ENCODE measurements at places on chromosomes 6 and 20.
A peak's percentile ranks its signal among the peaks of the same experiment; 100 is the strongest.

DNA sequence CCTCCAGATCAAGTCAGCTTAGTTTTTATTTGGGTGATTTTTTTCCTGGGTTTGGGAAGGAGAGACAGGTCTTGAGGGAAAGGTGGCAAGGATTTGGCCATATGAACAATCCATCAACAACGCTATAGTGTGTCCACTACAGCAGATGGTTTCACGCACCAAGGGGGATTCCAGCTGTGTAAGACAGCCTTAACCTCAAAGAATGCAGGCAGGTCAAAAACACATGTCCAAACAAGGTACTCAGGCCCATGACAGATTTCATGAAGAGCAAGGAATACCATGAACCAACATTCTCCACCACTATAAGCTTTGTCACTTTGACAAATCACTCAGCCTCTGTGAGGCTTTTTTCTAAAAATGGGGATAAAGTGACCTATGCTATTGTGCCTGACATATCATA, 2.0 kb downstream of the AIF1 start:
- no peak for DNase-seq

- DNase-seq, result peak; percentile 73
Observed at GRCh38 chr6:169789944-169790927, 38.8 kb downstream of the ERMARD start.

DNA sequence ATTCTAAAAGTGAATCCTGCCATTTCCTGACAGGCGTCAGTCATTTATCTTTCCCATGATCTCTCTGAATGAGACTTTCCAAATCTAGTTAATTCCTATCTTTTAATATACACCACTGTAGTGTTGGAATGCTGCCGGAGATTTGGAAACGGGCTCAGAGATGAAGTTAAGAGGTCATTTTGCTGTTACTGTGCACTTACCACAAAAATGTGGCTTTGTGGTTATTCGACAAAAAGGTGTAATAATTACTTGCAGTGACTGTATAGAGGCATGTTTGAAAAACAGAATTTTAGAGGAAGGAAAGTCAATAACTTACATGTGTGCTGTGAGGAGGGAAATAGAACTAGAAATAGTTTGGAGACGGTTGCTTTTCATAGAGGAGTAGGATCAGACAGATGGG, 460.2 kb upstream of the BTBD3 start:
- no peak for DNase-seq

- DNase-seq, result no peak
Observed at GRCh38 chr6:130655586-130655985, 171.6 kb upstream of the SMLR1 start.

GRCh38 chr6:167407239-167408064, 82.6 kb downstream of the TTLL2 start:
- DNase-seq, result no peak

GRCh38 chr20:37531856-37532255, 4.2 kb upstream of the BLCAP start:
- DNase-seq, result no peak

- no peak for DNase-seq
Observed at GRCh38 chr6:38738261-38738660, 23.1 kb downstream of the DNAH8 start.

DNA sequence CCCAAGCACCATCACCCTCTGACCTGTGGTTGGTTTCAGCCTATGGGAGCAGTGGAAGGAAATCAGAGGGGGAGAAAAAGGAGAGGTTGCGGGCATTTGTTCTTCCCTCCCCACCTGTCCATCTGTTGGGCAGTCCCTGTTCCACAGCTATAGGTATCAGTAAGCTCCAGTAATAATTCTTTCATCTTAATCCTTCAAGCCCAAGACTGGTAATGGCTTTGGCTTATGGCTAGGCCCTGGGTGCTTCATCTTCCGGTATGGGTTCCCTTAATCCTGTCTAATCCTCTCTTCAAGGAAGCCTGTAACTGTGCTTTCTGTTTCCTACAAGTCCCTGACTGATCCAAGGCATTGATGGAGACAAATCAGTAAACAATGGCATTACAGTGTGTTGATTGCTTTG, 42.2 kb upstream of the STK35 start:
- DNase-seq, result no peak

GRCh38 chr20:50559856-50560638, 49.9 kb downstream of the PTPN1 start:
- DNase-seq, result no peak

DNA sequence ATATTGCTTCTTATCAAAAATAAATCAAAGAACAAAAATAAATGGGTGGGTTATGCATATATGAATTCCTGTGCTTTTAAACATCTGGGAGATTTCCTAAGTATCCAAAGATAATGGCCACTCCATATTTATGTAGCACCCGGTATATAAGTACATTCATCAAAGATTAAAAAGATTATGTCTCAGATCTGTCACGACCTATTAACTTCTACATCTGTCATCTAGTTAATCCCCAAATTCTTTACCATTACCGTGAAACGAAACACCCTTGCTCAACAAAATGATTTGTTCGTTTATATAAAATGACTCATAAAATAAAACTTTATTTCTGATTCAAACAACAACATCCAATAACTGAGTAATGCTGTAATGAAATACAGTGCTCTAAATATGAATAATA, 64.8 kb upstream of the FOXQ1 start:
- no peak for DNase-seq

DNA sequence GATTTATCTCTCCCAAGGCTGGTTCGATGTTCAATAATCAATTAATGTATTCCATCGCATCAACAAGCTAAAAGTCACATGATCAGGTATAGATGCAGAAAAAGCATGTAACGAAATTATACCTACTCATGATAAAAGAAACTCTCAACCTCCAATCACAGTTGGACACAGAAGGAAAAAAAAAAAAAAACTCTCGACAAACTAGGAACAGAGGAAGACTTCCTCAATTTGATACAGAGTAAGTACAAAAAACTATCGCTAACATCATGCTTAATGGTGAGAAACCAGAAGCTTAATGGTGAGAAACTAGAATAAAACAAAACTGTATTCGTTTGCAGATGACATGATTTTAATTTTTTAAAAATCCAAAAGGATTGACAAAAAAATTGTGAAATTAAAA, 62.0 kb upstream of the SMIM29 start:
- no peak for DNase-seq

- no peak for DNase-seq
Observed at GRCh38 chr6:121816361-121816760, 380.9 kb downstream of the GJA1 start.

- DNase-seq, result peak; percentile 59
Observed at GRCh38 chr6:170271771-170272314, 19.0 kb downstream of the DLL1 start.

DNA sequence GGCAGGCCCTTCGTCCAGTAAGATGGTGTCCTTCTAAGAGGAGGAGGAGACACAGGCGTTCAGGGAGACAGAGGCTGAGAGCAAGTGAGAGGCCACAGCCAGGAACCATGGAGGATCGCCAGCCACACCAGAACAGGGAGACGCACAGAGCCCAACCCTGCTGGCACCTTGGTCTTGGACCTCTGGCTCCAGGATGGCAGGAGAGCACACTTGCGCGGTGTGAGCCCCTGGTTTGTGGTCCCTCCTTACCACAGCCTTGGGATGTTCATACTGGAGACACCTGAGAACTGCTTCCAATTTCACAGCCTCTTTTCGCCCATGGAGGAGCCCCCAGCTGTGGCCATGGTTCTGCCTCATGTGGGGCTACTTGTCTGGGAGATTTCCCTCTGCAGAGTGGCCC, 222.4 kb downstream of the DLL1 start:
- no peak for DNase-seq

DNA sequence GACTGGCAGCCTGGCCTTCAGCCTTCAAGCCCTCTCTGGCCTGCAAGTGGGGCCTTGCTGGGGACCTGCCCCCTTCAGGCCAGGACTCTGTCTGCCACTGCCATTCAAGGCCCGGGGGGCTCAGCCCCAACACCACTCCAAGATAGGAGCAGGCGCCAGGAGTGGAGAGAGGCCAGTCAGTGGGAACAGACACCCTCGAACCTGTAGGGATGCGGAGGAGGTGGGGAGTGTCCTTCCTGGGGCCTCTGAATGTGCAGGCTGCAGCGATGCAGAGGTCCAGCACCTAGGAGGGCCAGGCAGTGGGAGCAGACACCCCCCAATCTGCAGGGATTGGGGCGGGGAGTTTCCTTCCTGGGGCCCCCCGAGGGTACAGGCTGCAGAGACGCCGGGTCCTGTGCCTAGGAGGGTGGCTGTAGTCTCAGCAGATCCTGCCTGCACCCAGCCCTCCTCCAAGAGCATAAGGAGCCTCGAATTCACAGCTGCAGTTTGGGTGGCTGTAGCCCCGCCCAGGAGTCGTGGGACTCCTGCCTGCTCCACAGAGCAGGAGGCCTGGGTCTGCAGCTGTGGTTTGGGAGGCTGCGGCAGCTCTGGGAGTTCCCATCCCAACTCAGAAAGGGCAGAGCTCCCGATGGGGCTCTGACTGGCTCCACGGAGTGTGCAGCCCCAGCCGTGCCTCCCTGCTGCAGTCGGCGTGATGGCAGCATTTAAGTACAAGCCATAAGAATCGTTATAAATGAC, 33.1 kb downstream of the NR2E1 start:
- no peak for DNase-seq

- no peak for DNase-seq
Observed at GRCh38 chr6:18585032-18585573, 198.0 kb downstream of the RNF144B start.

DNA sequence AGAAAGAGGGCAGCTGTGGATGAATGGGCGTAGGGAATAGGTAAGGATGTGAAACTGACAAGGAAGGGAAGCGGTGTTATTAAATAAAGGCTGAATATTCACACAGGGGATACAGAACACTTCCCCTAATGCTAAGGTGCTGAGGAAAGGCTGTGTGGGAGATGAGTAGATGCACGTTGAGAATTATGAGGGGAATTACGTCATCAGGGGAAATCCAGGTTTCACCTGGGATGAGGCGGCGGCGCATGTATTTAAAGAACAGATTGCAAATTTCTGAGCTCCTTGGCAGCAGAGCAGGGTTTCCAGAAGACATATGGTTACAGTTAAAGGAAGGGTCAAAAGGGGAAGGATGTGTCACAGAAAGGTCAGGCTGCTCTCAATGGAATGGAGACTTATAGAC, 28.7 kb upstream of the EDN1 start:
- DNase-seq, result no peak

DNA sequence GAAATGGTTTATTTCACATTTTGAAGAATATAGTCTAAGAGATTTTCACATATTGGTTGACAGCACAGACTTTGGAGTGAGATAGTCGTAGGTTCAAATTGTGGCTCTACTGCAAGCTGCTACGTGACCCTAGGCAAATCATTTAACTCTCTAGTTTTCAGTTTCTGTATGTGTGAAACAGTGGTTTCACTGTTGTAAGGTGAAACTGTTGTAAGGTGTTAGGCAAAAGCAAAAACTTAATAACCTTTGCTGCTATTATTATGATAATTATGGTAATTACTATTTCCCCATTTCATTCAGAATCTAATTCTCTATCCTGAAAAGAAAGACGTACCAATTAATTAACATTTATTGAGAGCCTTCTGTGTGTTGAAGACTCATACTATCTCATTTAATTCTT, 144.2 kb downstream of the REV3L start:
- no peak for DNase-seq

DNA sequence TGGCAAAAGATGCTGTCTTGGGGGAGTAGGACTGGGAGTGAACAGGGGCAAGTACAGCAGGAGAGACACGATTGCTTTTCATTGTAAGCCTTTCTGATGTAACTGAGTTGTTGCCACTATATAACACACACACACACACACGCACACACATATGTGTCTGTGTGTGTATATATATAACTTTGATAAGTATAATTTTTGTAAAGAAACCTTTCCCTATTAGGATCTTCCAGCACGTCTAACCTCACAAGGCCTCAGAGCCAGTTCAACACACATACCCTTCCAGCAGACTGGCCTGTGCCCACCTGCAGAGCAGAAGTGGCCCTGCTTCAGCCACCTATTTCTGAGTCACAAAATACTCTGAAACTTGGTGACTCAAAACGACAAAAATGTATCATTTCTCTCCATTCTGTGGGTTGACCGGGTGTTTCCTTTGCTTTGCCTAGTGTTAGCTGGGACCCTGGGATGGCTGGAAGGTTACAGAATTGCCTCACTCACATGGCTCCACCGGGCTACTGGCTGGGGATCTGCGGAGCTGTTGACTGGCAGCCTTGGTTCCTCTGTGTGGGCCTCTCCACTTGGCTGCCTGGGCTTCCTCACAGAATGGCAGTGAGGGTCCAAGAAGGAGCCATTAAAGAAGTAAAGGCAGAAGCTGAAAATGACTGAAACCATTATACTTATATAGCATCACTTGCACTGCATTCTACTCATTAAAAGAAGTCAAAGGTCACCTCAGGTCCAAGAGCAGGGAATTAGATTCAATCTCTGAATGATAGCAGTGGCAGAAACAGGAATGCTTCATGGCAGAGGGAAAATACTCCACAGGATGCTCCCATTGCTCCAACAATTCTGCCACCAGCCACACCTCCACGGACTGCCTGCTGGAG, 126.4 kb downstream of the BANF2 start:
- DNase-seq, result no peak

DNA sequence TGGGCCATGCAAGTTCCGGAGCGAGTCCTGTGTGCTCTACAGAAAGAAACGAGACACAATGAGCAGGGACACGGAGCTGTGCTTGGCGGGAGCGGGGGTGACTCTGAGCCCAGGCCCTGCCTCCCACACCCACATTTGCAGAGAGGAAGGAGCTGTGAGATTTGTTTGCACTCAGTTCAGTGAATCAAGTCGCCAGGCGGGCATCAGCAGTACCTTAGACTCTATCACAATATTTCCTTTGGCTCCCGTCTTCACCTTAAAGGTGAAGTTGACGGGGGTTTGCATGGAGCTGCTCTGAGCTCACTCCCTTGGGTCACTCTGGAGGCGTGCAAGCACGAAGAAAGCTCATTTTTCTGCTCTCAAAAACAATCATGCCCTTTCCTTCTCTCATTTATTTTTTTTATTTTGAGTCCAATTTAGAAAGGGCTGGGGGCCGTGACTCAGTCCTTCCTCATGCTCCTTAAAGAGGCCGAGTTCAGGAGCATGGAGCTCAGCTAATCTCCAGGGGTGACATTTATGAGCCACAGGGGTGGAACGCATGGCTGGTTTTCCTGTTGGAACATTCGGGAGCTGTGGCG, 188.2 kb downstream of the NFATC2 start:
- DNase-seq, result no peak

DNA sequence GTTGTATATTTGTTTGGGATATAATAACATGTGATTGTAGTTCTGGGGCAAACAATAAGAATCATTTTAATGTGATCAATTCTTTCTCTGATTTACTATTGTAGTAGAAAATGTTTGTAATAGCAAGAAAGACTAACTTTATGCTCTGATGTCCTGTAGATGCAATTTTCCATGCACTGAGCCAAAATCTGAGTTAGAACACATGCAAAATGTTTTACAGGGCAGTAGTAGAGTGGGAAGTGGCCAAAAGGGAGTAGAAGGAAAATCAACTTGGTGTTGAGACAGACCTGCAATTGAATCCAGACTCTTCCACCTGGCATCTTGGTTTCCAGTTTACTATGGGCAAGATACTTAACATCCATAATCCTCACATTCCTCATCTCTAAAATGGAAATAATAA, 93.5 kb upstream of the BMP5 start:
- no peak for DNase-seq

- no peak for DNase-seq
Observed at GRCh38 chr6:57313711-57314471, 3.5 kb upstream of the PRIM2 start.

GRCh38 chr6:53918854-53919510, 124.2 kb downstream of the LRRC1 start:
- DNase-seq, result no peak
